ENCODE measurements at places on chromosomes 5 and 9.

DNA sequence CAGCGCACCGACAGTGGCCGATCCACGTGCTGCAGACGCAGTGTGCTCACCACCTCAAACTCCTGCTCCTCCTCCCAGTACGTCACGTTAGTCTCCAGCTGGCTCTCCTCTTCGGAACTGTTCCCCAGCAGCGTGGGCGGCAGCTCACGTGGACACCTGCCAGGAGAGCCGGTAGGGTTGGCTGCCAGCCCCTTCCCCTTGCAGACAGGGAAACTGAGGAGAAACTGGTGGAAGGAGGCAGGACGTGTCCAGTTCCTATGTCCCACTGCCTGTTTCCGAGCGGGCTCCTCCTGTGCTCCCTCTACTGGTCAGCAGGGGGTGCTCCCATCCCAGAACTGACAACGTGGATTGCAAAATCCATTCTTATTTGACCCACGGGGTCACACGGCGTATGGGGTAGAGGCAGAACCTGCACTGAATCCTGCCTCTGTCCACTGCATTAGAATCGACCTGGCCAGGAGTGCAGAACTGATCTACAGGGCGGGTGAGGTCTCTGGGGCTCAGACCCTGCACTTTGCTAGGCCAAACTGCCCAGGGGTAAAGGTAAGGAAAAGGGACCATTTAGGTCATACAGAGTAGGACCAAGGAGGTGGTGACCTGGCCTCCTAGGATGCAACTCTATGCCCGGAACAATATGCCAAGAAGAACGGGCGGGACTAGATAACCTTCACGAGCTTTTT, 25.7 kb downstream of the PDGFRB start:
- no peak for DNase-seq

DNA sequence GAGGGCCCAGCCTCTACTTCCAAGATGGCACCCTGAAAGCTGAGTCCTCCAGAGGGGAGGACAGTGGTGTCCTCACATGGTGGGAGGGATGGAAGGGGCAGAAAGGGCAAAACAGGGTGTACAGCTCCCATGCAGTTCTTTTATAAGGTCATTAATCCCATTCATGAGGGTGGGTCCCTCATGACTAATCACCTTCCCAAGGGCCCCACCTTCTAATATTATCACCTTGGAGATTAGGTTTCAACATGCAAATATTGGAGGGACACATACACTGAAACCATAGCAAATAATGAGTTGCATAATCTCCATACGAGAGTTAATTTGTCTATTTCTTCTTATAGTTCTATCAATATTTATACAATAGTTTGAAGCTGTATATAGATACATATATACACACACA, 5.8 kb upstream of the ZBTB43 start:
- no peak for DNase-seq

- DNase-seq: no peak
These were observed 29.1 kb upstream of the SLC6A3 start for GRCh38 chr5:1474183-1474839.

DNA sequence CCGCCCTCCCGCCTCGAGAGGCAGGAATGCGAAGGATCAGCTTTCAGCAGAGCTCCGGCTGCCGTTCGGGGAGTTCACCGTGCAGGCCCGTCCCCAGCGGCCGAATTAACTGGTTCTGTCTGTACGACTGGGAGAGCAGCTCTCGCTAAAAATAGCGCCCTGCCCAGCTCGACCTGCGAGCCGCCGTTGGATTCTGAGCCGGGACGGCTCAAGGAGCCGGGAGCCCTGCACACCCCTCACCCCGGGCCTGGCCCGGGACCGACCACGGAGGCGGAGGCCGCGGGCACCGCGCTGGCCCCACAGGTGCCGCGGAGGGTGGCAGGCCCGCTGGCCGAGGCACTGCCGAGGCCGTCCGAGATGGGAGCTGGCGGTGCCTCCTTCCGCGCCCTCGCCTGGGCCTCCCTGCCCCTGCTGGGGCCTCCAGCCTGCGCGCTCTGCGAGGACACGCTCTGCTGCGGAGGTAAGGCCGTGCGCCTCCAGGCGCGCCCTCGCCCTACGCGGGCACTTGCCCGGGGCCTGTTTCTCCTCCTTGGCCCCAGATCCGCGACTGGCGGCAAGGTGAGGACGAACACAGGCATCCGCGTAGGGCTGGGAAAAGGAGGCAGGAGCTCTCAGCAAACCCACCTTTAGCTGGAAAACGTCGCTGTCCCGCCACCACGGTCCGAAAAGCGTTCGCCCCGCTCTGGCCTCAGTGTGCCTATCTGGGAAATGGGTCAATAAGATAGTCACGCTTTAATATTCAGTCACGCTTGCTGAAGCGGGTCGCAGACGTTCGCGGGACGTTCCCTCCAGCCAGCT, 53.1 kb upstream of the DAB2IP start:
- peak; percentile 37 for DNase-seq

GRCh38 chr5:126562823-126563222, 32.2 kb downstream of the ALDH7A1 start:
- DNase-seq: no peak
